GM23338 (cell line): ENCODE measurements at places on chromosomes 12 and 14. TPM values are rescaled to one million over a fixed set of nuclear protein-coding genes. Genes with fewer than 3 reads are reported as not detected.
A peak's percentile ranks its signal among the peaks of the same experiment; 100 is the strongest.

- peaks cover 43% of the 10 kb centered on the region for H3K4me1 ChIP-seq
- DNase-seq: no peak
- peak overlapping the region; percentile 5 for H3K4me3 ChIP-seq
- H3K27me3 ChIP-seq: no peaks in the 10 kb centered on the region
- H3K27ac ChIP-seq: peak overlapping the region; percentile 34; the same call in 1 of the 2 replicates
- no peaks in the 10 kb centered on the region for H3K36me3 ChIP-seq
These were observed 41.6 kb downstream of the CNTN1 start for GRCh38 chr12:40733871-40734270.

GRCh38 chr12:75507086-75507485, 4.3 kb downstream of the KRR1 start:
- peaks cover 24% of the 10 kb centered on the region for H3K36me3 ChIP-seq
- no peak overlapping the region for H3K27ac ChIP-seq
- no peak overlapping the region for H3K4me3 ChIP-seq
- no peak for DNase-seq

DNA sequence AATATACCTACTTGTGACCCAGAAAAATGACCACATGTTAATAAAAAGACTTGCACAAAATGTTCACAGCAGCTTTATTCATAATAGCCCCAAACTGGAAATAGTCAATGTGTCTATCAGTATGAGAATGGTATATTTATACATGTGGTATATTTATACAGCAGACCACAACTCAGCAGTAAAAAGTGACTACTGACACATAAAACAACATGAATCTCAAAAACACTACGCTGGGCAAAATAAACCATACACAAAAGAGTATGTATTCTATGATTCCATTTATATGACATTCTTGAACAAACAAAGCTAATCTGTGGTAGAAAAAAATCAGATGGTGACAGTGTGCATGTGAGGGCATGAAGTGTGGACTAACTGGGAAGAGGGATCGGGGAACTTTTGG, 35.1 kb downstream of the ARF6 start:
- no peaks in the 10 kb centered on the region for H3K36me3 ChIP-seq
- no peaks in the 10 kb centered on the region for H3K27me3 ChIP-seq
- H3K4me1 ChIP-seq: peaks cover 10% of the 10 kb centered on the region
- H3K4me3 ChIP-seq: no peak overlapping the region

DNA sequence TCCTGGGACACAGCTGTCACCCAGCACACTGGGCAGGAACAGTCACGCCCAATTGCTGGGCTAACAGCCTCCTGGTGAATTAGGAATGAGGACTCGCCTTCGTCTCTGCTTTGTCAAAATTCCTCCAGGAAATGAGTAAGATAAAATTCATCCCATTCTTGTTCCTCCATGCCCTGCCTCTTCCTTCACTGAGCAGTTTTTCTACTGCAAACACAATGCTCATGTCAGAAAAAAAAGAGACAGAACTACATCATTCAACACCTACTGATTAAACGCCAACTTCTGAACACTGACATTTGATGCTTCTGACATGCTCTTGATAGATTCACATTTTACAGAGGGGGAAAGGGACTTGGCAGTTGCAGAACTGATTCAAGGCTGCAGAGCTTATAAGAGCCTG, 37.5 kb upstream of the DTX1 start:
- no peak for DNase-seq

GRCh38 chr12:5817246-5817645, 127.8 kb downstream of the ANO2 start:
- no peak for DNase-seq
- no peaks in the 10 kb centered on the region for H3K4me1 ChIP-seq
- no peak overlapping the region for H3K27ac ChIP-seq
- no peaks in the 10 kb centered on the region for H3K36me3 ChIP-seq
- H3K4me3 ChIP-seq: no peak overlapping the region
- H3K27me3 ChIP-seq: no peaks in the 10 kb centered on the region

- H3K27ac ChIP-seq: no peak overlapping the region
- DNase-seq: no peak
- no peaks in the 10 kb centered on the region for H3K27me3 ChIP-seq
- H3K4me1 ChIP-seq: no peaks in the 10 kb centered on the region
These were observed 66.1 kb downstream of the C14orf132 start for GRCh38 chr14:96105089-96105925.

DNA sequence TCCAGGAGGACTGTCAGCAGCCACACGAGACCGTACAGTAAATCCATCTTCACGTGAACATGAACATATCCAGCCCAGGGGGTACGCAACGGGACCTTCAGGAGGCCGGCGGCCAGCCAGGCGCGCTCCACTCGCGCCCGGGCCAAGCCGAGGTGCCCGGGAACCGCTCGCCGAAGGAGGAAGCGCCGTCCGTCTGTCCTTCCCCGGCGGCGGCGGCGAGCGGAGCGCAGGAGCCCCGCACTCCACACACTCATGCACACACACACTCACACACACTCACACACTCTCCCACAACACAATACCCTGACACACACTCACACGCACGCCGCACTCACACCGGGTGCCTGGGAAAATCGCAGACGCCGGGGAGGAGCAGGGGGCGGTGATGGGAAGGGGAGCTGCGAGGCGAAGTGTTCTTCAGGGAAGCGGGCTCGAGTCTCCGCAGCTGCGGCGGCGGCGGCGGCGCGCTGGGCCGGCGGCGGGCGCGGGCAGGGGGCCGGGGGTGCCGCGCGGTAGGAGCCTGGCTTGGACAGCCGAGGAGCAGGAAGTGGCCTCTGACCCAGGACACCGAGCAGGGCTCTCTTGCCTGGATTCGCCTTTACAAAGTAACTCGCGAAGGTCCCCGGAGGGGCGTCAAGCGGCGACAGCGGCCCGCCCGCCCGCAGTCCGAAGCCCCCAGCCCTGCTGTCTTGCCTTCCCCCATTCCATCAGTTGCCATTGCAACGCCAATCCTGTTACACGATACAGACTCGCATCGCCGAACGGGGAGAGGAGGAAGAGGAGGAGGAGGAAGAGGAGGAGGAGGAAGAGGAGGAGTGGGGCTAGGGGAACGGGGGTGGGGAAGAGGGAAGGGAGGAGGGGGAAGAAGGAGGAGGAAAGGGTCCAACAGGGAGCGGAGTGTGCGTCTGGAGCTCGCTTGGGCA, 601 bp downstream of the MDGA2 start:
- peaks cover 77% of the 10 kb centered on the region for H3K27me3 ChIP-seq
- no peaks in the 10 kb centered on the region for H3K36me3 ChIP-seq
- peak overlapping the region; percentile 89 for H3K4me3 ChIP-seq
- peak; percentile 63 for DNase-seq
- peaks cover 11% of the 10 kb centered on the region for H3K4me1 ChIP-seq
- H3K27ac ChIP-seq: no peak overlapping the region

GRCh38 chr14:47678157-47678556, 2.8 kb upstream of the MDGA2 start:
- H3K27me3 ChIP-seq: peaks cover 53% of the 10 kb centered on the region
- H3K36me3 ChIP-seq: no peaks in the 10 kb centered on the region
- peak; percentile 31 for DNase-seq
- H3K27ac ChIP-seq: no peak overlapping the region
- H3K4me1 ChIP-seq: peaks cover 11% of the 10 kb centered on the region

GRCh38 chr12:7472060-7472459, 28.1 kb upstream of the CD163L1 start:
- H3K4me1 ChIP-seq: no peaks in the 10 kb centered on the region
- H3K36me3 ChIP-seq: no peaks in the 10 kb centered on the region
- no peak overlapping the region for H3K4me3 ChIP-seq
- no peak for DNase-seq

- H3K4me1 ChIP-seq: peaks cover 12% of the 10 kb centered on the region; the same call in 1 of the 2 replicates
- no peak overlapping the region for H3K27ac ChIP-seq
- H3K36me3 ChIP-seq: no peaks in the 10 kb centered on the region
- H3K27me3 ChIP-seq: peaks cover 88% of the 10 kb centered on the region
These were observed 935 bp upstream of the CRIP1 start for GRCh38 chr14:105485739-105486162.

DNA sequence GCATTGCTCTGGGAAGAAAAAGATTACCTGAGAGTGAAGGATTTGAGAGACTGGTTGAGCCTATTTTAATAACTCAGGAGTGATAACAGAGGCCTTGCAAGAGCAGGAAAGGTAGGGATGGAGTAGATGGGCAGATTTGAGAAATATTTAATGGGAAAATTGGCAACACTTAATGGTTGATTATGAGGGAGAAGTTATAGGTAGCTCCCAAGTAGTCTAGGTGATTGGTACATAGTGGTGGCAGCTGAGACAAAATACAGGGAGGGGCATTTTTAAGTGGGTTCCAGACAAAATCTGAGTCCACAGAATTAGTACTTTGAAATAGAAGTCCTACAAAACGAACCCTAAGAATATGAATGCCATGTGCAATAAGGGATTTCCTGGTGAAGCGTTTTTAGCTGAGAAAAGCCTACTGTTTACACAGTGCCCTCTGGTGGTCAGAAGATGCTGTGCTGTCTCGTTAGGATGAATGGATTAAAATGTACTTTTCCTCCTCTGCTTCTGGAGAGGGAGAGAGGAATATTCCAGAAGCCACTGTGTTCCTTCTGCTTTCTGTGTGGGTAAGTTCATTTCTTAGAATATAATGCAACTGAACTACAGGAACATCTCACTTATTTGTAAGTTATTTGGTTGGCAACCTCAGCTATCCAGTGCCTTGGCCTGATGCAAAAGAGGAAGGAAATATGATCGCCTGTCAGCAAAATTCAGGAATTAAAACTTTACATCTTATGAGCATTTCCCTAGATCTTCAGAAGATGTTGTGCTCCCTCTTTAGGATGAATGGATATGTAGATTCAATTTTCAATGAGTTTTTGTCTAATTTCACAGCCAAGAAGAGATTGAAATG, 6.5 kb downstream of the ZBTB1 start:
- peaks cover 45% of the 10 kb centered on the region for H3K4me1 ChIP-seq
- no peak overlapping the region for H3K27ac ChIP-seq
- no peaks in the 10 kb centered on the region for H3K36me3 ChIP-seq
- DNase-seq: peak; percentile 85
- no peak overlapping the region for H3K4me3 ChIP-seq
- H3K27me3 ChIP-seq: no peaks in the 10 kb centered on the region

DNA sequence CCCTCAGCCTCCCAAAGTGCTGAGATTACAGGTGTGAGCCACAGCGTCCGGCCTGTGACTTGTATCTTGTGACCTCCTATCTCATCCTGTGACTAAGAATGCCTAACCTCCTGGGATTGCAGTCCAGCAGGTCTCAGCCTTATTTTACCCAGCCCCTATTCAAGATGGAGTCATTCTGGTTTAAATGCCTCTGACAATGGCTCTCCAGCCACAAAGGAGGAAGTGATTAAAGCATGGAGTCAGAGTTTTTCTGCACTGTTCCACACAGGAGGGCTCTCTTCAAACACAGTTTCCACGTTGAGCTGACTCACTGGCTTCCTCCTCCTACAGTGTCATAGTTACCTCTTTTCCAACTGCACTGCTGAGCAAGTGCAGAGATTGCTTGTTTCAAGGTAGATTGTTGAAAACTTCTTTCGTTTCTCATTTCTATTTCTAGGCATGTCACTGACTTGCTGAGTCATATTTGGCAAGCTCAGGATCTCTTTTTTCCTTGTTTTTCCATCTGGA, 383.8 kb downstream of the PCNX1 start:
- no peaks in the 10 kb centered on the region for H3K4me1 ChIP-seq
- H3K4me3 ChIP-seq: no peak overlapping the region
- H3K27me3 ChIP-seq: no peaks in the 10 kb centered on the region
- no peak for DNase-seq
- H3K27ac ChIP-seq: no peak overlapping the region

- no peaks in the 10 kb centered on the region for H3K4me1 ChIP-seq
- no peak overlapping the region for H3K4me3 ChIP-seq
- no peak for DNase-seq
- H3K36me3 ChIP-seq: no peaks in the 10 kb centered on the region
These were observed 335.6 kb downstream of the TMEM121 start for GRCh38 chr14:105861985-105862465.

GRCh38 chr12:108594-108993, 42.0 kb downstream of the IQSEC3 start:
- no peak for DNase-seq
- no peaks in the 10 kb centered on the region for H3K36me3 ChIP-seq
- H3K27me3 ChIP-seq: peaks cover 7% of the 10 kb centered on the region; the same call in 1 of the 2 replicates
- H3K4me1 ChIP-seq: peaks cover 52% of the 10 kb centered on the region
- no peak overlapping the region for H3K4me3 ChIP-seq

DNA sequence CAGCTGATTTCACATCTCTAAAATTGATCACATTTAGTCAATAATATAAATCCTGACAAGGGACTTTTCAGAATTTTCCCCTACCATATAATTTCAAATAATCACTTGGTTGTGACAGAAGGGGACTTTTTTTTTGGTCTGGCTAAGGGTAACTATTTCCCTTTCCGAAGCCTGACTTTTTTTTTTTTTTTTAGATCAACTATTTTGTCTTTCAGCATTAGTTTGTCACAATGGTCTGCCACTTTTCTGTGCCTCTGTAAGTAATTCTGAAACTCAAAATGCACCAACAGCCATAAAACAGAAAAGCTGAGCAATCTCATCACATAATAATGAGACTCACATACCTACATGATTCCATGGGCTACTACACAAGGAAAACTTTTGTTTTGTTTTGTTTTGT, 266.4 kb downstream of the SSPN start:
- no peak for DNase-seq
- H3K4me1 ChIP-seq: peaks cover 2% of the 10 kb centered on the region; the same call in 1 of the 2 replicates
- H3K27ac ChIP-seq: no peak overlapping the region

GRCh38 chr12:53747095-53747494, 4.7 kb downstream of the CISTR start:
- H3K4me1 ChIP-seq: peaks cover 33% of the 10 kb centered on the region
- peaks cover 97% of the 10 kb centered on the region for H3K27me3 ChIP-seq
- no peak overlapping the region for H3K27ac ChIP-seq
- no peaks in the 10 kb centered on the region for H3K36me3 ChIP-seq

- no peaks in the 10 kb centered on the region for H3K27me3 ChIP-seq
- no peaks in the 10 kb centered on the region for H3K4me1 ChIP-seq
- no peaks in the 10 kb centered on the region for H3K36me3 ChIP-seq
- no peak for DNase-seq
- no peak overlapping the region for H3K4me3 ChIP-seq
These were observed 10.8 kb downstream of the DLK1 start for GRCh38 chr14:100737526-100737925.

DNA sequence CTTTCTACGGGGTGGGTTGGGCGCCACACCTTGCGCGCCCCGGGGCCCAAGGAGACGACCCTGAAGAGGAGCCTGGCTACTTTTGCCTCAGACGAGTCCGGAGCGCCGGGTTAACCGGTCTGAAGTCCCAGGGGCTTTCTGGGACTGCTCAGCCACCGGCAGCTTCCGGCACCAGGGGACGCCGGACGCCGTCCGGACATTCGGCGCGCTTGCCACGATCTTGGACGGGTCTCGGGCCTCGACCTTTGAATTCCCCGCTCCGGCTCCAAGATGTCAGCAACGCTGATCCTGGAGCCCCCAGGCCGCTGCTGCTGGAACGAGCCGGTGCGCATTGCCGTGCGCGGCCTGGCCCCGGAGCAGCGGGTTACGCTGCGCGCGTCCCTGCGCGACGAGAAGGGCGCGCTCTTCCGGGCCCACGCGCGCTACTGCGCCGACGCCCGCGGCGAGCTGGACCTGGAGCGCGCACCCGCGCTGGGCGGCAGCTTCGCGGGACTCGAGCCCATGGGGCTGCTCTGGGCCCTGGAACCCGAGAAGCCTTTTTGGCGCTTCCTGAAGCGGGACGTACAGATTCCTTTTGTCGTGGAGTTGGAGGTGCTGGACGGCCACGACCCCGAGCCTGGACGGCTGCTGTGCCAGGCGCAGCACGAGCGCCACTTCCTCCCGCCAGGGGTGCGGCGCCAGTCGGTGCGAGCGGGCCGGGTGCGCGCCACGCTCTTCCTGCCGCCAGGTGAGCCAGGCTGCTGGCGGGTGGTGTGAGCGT, at the start of gene ACOT4:
Gene ACOT4 (plus strand): TSS at position 184 of the 760 bp plus-strand sequence. CDS start 87 bp downstream, at position 271.
- peaks cover 24% of the 10 kb centered on the region for H3K27me3 ChIP-seq
- peak; percentile 73 for DNase-seq
- H3K27ac ChIP-seq: no peak within 1 kb of the TSS
- no peaks in the 10 kb centered on the region for H3K36me3 ChIP-seq
- peak within 1 kb of the TSS; percentile 77 for H3K4me3 ChIP-seq

KITLG gene
- 10.7 and 12.1 TPM in 2 replicates for total RNA-seq

SALL2 gene
- 256 and 281 TPM in 2 replicates for total RNA-seq

GPR137C gene
- 3.3 and 5.2 TPM in 2 replicates for total RNA-seq

OTX2 gene
- total RNA-seq: 21.2 and 23.9 TPM in 2 replicates

CLEC2D gene
- total RNA-seq: 3.8 and 7.1 TPM in 2 replicates

RNASE9 gene
- 0.24 and 0.74 TPM in 2 replicates for total RNA-seq

POTEM gene
- not detected in 2 replicates for total RNA-seq
